Activated CD4-positive, alpha-beta T cell treated with anti-CD3 and anti-CD28 coated beads, Interleukin-2, amount 10 ng/mL, durations not matched to agents 7 days and 5 days (primary cell): ENCODE measurements at places on chromosomes 6 and 20. TPM values are rescaled to one million over a fixed set of nuclear protein-coding genes. Genes with fewer than 3 reads are reported as not detected.

- DNase-seq: peak; percentile 22
These were observed 887 bp downstream of the TSPYL1 start for GRCh38 chr6:116278854-116279231.

- no peak for DNase-seq
These were observed 128.6 kb upstream of the PLCB4 start for GRCh38 chr20:8940326-8940725.

DNA sequence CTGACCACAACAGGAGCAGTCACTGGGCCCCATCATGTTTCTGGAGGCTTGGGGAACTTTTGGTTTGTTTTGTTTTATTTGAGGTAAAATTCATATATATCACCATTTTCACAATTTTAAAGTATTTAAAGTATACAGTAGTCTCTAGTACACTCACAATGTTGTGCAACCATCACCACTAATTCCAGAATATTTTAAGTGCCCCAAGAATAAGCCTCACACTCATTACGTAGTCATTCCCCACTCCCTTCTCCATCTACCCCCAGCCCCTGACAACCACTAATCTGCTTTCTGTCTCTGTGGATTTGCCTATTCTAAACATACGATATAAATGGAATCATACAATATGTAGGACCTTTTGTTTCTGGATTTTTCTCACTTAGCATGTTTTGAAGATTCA lies 29.0 kb downstream of the RTN4IP1 start:
- no peak for DNase-seq

DNA sequence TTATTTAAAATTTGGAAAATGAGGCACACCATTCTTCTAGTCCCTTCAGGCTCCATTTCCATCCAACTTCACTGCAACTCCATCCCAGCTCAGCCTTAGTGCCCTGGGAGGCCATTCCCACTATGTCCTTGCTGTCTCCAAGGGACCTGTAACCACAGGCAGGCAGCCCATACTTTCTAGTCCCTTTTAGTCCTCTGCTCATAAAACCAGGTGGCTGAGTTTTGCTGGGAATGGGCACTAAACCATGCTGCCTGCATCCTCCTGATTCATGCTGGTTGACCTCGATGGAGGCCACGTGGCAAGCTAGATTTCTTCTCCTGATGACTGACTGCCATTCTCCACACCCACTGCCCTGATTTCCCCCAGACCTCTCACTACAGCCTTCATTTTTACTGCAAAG lies 27.5 kb upstream of the MYMX start:
- no peak for DNase-seq

- no peak for DNase-seq
These were observed 6.7 kb downstream of the TGIF2 start for GRCh38 chr20:36579996-36580545.

GRCh38 chr20:2751878-2752566 lies 48.4 kb downstream of the CPXM1 start:
- peak; percentile 43 for DNase-seq

DSN1 gene
- total RNA-seq: 35.3 TPM

- DNase-seq: no peak
These were observed 192.3 kb upstream of the THBS2 start for GRCh38 chr6:169445661-169446581.

DNA sequence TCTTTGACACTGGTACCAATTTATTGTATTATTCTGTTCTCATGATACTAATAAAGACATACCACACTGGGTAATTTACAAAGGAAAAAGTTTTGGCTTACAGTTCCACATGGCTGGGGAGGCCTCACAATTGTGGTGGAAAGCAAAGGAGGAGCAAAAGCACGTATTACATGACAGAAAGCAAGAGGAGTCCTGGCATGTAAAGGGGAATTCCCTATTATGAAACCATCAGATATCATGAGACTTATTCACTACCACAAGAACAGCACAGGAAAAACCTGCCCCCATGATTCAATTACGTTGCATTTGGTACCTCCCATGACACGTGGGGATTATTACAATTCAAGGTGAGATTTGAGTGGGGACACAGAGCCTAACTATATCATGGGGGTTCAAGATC lies 43.4 kb downstream of the SLC22A2 start:
- DNase-seq: no peak

DNA sequence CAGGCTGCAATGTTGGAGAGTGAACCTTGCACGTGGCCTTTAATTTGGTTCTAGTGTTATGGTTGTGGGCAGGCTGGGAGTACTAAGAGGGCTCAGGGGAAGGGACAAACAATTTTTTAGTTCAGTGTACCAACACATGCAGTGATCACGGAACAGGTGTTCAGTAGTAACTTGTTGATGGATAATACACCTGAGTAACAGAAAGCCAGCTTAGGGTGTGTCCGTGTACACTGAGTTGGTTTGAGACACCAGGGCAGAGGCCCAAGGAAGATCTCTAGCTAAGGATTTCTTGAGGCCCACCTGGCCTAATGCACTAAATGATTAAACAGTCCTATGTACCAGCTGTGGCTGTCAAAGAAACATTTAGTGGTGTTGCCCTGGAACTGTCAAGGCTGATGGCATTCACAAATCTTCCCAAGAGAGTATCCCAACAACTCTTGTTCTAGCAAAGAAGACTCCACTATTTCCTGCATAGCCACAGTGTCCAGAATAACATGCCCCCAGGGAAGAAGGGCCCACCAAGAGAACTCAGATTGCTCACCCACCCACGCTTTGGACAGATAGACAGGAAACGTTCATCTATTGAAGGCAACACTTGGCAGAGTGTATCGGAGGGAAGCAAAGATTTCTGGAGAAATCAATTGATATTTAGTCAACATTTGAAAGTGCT lies 60.0 kb downstream of the CD83 start:
- DNase-seq: no peak

RNF5 gene
- total RNA-seq: 49.7 TPM

GATA5 gene
- not detected for total RNA-seq
